ENCODE measurements at places on chromosomes 3 and 15. TPM values are rescaled to one million over a fixed set of nuclear protein-coding genes. Genes with fewer than 3 reads are reported as not detected.
A peak's percentile ranks its signal among the peaks of the same experiment; 100 is the strongest.

RAB6B gene
- 0.29 TPM for total RNA-seq

DUOX1 gene
- 0.14 TPM for total RNA-seq

LSAMP gene
- total RNA-seq: not detected

SCAANT1 gene
- total RNA-seq: not detected

GOLGA8O gene
- total RNA-seq: not detected

DNA sequence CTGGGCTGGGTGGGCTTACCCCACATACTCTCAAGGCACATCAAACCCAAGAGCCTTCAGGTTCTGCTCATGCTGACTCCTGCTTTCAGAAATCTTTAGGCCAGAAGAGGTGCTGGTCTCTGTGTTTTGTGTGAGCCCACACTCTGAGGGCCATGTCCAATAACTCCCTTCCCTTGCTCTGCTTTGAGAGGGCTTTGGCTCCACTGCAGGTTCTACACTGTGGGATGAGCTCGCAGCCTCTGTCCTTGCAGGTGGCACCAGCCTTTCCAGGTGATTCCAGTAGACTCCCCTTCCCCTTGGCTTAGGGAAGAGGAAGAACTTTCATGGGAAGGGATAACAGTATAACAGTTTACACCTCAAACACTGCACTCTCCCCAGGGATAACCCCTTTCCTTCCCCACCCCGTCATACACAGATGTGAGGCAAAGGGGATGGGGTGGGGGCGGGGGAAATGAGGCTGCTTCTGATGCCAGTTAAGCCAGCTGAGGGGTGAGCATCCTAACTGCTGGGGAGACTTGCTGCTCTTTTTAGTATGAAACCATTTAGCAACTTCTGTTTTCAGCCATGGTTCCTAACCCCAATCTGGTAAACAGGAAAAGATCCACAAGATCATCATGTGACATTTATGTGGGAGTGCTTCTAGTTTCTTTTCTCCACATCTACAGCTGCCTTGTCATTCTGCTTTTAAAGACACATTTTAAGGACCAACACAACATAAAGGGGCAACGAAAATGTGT, 262.4 kb downstream of the SLC9A9 start:
- H3K4me3 ChIP-seq: no peak overlapping the region
- no peak for DNase-seq
- H3K4me1 ChIP-seq: peaks cover 12% of the 10 kb centered on the region
- no peak overlapping the region for H3K27ac ChIP-seq
- no peaks in the 10 kb centered on the region for H3K36me3 ChIP-seq

- no peaks in the 10 kb centered on the region for H3K27me3 ChIP-seq
- H3K4me1 ChIP-seq: peaks cover 7% of the 10 kb centered on the region
- DNase-seq: no peak
- H3K36me3 ChIP-seq: no peaks in the 10 kb centered on the region
- H3K27ac ChIP-seq: no peak overlapping the region
These were observed 158.4 kb downstream of the TIGIT start for GRCh38 chr3:114452256-114452655.

- no peak overlapping the region for H3K4me3 ChIP-seq
- no peaks in the 10 kb centered on the region for H3K36me3 ChIP-seq
- no peaks in the 10 kb centered on the region for H3K4me1 ChIP-seq
These were observed 656.6 kb upstream of the ADAMTS9 start for GRCh38 chr3:65344444-65344843.

GRCh38 chr3:193168931-193169330, 72.1 kb upstream of the PLAAT1 start:
- no peaks in the 10 kb centered on the region for H3K36me3 ChIP-seq
- no peak for DNase-seq
- no peak overlapping the region for H3K27ac ChIP-seq
- H3K4me1 ChIP-seq: no peaks in the 10 kb centered on the region

GRCh38 chr3:140206196-140207040, 271.4 kb downstream of the CLSTN2 start:
- H3K27me3 ChIP-seq: peaks cover 7% of the 10 kb centered on the region
- H3K4me1 ChIP-seq: no peaks in the 10 kb centered on the region
- no peak for DNase-seq
- H3K36me3 ChIP-seq: no peaks in the 10 kb centered on the region
- no peak overlapping the region for H3K27ac ChIP-seq
- H3K4me3 ChIP-seq: no peak overlapping the region

DNA sequence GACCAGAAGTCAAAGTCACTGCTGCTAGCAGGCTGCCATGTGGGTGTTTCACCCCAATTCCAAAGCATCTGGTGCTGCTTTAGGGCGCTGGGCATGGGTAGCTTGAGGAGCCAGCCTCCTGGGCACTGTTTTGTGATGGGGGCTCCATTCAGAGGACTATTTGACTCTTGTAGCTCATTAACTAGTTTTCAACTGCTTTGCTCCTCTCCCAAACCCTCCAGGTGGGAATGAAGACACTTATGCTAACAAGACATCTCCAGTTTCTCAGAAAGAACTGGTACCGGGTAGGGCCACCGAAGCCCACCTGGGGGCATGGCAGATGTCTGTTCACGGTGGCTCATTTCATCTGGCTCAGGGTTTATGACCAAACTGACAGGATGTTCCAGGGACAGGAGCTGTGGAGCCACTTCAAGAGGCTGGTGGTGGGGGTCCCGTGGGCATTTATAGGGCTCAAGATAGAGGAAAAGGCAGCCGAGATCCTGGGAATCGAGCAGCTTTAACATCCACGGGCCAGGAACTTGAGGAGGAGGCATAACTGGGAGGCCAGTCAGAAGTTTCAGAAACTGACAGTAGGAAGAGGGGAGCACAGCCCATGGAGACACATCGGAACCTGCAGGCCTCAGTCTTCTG, 17.7 kb downstream of the AMOTL2 start:
- no peak overlapping the region for H3K27ac ChIP-seq
- H3K4me1 ChIP-seq: no peaks in the 10 kb centered on the region
- DNase-seq: no peak
- H3K27me3 ChIP-seq: peaks cover 3% of the 10 kb centered on the region

- H3K27ac ChIP-seq: peak overlapping the region; percentile 65
- no peak for DNase-seq
- peaks cover 55% of the 10 kb centered on the region for H3K36me3 ChIP-seq
- H3K4me1 ChIP-seq: peaks cover 51% of the 10 kb centered on the region
These were observed 29.6 kb upstream of the NFKBIZ start for GRCh38 chr3:101819649-101820206.

GRCh38 chr3:94776401-94776915, 713.6 kb downstream of the NSUN3 start:
- no peak for DNase-seq
- no peaks in the 10 kb centered on the region for H3K27me3 ChIP-seq
- no peak overlapping the region for H3K27ac ChIP-seq
- no peak overlapping the region for H3K4me3 ChIP-seq
- no peaks in the 10 kb centered on the region for H3K4me1 ChIP-seq

- no peak overlapping the region for H3K27ac ChIP-seq
- peaks cover 8% of the 10 kb centered on the region for H3K4me1 ChIP-seq
- DNase-seq: no peak
- H3K36me3 ChIP-seq: peaks cover 7% of the 10 kb centered on the region
- no peaks in the 10 kb centered on the region for H3K27me3 ChIP-seq
These were observed 26.2 kb upstream of the HACD2 start for GRCh38 chr3:123611082-123611481.

DNA sequence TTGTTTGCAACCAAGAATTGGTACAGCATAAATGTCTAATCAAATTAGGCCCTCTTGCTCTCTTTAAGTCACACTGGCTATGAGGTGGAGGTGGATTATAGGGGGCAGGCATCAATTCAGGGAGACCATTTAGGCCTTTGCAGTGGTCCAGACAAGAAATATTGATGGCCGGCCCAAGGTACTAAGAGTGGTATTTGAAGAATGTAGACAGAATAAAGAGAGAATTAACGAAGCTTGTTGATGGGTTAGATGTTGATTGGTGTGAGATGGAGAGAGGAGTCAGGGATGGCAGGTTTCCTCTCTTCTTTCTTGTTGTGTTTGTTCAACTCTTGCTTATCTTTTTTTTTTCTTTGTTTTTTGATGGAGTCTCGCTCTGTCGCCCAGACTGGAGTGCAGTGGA, 48.5 kb downstream of the PIK3CA start:
- no peak for DNase-seq
- H3K27me3 ChIP-seq: no peaks in the 10 kb centered on the region
- H3K4me1 ChIP-seq: peaks cover 37% of the 10 kb centered on the region
- H3K4me3 ChIP-seq: no peak overlapping the region
- peak overlapping the region; percentile 20 for H3K27ac ChIP-seq

DNA sequence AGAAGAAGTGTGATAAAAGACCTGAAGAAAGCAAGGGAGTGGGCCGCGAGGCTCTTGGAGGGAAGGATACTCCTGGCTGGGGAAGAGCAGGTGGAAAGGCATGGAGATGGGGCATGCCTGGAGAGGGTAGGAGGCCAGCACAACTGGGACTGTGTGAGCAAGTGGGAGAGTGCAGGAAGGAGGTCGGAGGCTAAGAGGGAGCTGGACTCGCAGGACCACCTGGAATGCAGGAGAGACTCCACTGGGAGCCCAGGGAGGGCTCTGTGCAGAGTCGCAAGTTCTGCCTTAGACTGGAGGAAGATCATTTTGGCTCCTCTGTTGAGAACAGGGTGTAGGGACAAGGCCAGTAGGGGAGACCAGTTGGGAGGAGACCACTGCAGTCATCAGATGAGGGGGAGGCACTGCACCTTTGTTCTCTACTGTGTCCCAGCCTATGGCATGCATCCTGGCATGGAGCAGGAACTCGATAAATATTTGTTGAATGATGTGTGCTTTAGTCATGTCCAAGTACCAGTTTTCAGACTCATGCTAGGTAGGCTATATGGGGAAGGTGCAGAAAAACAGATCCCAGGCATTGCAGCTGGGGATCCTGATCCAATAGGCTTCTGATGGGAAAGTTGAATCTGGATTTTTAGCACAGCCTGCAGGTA, 13.7 kb downstream of the FAM107A start:
- no peaks in the 10 kb centered on the region for H3K4me1 ChIP-seq
- no peak overlapping the region for H3K4me3 ChIP-seq
- H3K36me3 ChIP-seq: no peaks in the 10 kb centered on the region
- DNase-seq: no peak

GRCh38 chr3:56929809-56930615, 128.3 kb upstream of the ARHGEF3 start:
- DNase-seq: no peak
- H3K27me3 ChIP-seq: no peaks in the 10 kb centered on the region
- H3K4me3 ChIP-seq: no peak overlapping the region
- H3K27ac ChIP-seq: no peak overlapping the region
- peaks cover 55% of the 10 kb centered on the region for H3K4me1 ChIP-seq

GRCh38 chr3:1501406-1502115, 408.7 kb downstream of the CNTN6 start:
- no peaks in the 10 kb centered on the region for H3K4me1 ChIP-seq
- H3K4me3 ChIP-seq: no peak overlapping the region
- H3K27ac ChIP-seq: no peak overlapping the region
- H3K36me3 ChIP-seq: no peaks in the 10 kb centered on the region
- DNase-seq: no peak
- no peaks in the 10 kb centered on the region for H3K27me3 ChIP-seq

GRCh38 chr3:177633671-177634207, 436.5 kb upstream of the TBL1XR1 start:
- DNase-seq: no peak
- no peak overlapping the region for H3K27ac ChIP-seq
- H3K36me3 ChIP-seq: no peaks in the 10 kb centered on the region
- H3K4me1 ChIP-seq: no peaks in the 10 kb centered on the region

- H3K4me3 ChIP-seq: no peak overlapping the region
- peaks cover 12% of the 10 kb centered on the region for H3K27me3 ChIP-seq
- no peak for DNase-seq
- no peak overlapping the region for H3K27ac ChIP-seq
- H3K36me3 ChIP-seq: no peaks in the 10 kb centered on the region
These were observed 51.1 kb downstream of the CGNL1 start for GRCh38 chr15:57427367-57427821.

GRCh38 chr3:122396511-122396910, 12.5 kb downstream of the FAM162A start:
- no peak overlapping the region for H3K27ac ChIP-seq
- H3K4me3 ChIP-seq: no peak overlapping the region
- H3K36me3 ChIP-seq: peaks cover 20% of the 10 kb centered on the region
- no peak for DNase-seq
- H3K4me1 ChIP-seq: peaks cover 45% of the 10 kb centered on the region

GRCh38 chr3:182392182-182392937, 400.9 kb upstream of the ATP11B start:
- H3K27ac ChIP-seq: no peak overlapping the region
- H3K36me3 ChIP-seq: no peaks in the 10 kb centered on the region
- no peaks in the 10 kb centered on the region for H3K4me1 ChIP-seq

- no peaks in the 10 kb centered on the region for H3K27me3 ChIP-seq
- no peak overlapping the region for H3K27ac ChIP-seq
- DNase-seq: no peak
- no peak overlapping the region for H3K4me3 ChIP-seq
- H3K36me3 ChIP-seq: no peaks in the 10 kb centered on the region
- H3K4me1 ChIP-seq: no peaks in the 10 kb centered on the region
These were observed 192.3 kb downstream of the ATP8B4 start for GRCh38 chr15:49926740-49927139.

GRCh38 chr15:67779549-67780111, 45.7 kb upstream of the SKOR1 start:
- H3K4me1 ChIP-seq: peaks cover 17% of the 10 kb centered on the region
- no peak overlapping the region for H3K4me3 ChIP-seq

DNA sequence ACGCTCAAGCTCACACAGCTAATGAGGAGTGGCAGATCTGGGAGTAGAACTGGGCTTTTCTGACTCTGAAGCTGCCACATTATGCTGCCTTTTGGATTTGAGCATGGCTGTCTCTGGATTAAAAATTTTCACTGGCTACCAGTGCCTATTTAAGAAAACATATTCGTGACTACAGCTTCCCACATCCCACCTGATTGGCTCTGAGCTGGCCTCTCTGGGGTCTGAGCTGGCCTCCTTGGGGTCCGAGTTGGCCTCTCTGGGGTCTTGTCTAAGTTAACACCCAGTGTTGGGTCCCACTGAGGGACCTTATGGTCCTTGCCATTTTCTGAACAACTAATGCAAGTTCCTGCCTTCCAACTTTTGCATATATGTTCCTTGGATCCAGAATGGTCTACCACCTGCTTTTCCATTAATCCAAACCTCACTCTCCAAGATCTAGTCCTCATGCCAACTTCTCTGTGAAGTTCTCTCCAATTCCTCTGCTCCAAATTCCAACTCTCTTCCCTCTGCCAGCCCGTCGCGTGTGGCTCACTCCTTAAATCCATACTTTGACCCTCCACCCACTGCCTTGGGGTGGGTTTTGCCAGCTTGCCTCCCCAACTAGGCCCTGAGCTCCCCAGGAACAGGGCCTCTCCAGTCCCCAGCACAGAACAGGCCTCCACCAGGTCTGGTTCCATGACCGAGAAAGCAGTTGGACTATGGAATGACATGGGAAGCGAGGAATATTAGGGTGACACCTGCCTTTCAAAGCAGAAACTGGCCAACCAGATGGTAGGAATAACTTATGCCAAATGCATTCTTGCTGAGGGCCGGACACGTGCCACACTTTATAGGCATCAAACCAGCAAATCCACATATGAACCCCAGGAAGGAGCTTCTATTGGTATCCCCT, 42.5 kb downstream of the ATP2B2 start:
- no peak overlapping the region for H3K4me3 ChIP-seq
- H3K27me3 ChIP-seq: no peaks in the 10 kb centered on the region
- no peaks in the 10 kb centered on the region for H3K36me3 ChIP-seq
- DNase-seq: no peak
